A549 treated with Mapracorat at 1 μM for 4 hours (cell line): ENCODE measurements at places on chromosomes 3 and 15. TPM values are rescaled to one million over a fixed set of nuclear protein-coding genes. Genes with fewer than 3 reads are reported as not detected.

Gene P2RY1
- 0.35 to 0.52 TPM (median 0.49 TPM) in 5 replicates for total RNA-seq

Gene POLQ
- total RNA-seq, result 5.7 to 7.2 TPM (median 6.4 TPM) in 5 replicates

Gene LRRC34
- total RNA-seq, result not detected in 5 replicates

Gene SLC7A14
- total RNA-seq, result not detected in 5 replicates

Gene KCNAB1
- not detected in 5 replicates for total RNA-seq

Gene COMMD2
- total RNA-seq, result 29.1 to 39.1 TPM (median 35.1 TPM) in 5 replicates

Gene C2CD4A
- total RNA-seq, result 0.06 to 0.27 TPM (median 0.16 TPM) in 5 replicates

Gene TIPIN
- 21.2 to 30.9 TPM (median 23.6 TPM) in 5 replicates for total RNA-seq

Gene MUSTN1
- total RNA-seq, result 0.28 TPM in 1 of 5 replicates, not detected in the others

Gene C2CD4B
- 0.14 to 0.41 TPM (median 0.19 TPM) in 5 replicates for total RNA-seq

Gene SEMA7A
- 1.5 to 2.1 TPM (median 1.7 TPM) in 5 replicates for total RNA-seq

Gene MASP1
- not detected in 5 replicates for total RNA-seq

Gene MRPL47
- 35.4 to 44.4 TPM (median 37.7 TPM) in 5 replicates for total RNA-seq

Gene ZNF619
- 1.5 to 1.9 TPM (median 1.7 TPM) in 5 replicates for total RNA-seq

Gene GPX1
- total RNA-seq, result 262 to 306 TPM (median 293 TPM) in 5 replicates
